ENCODE measurements at places on chromosomes 6 and 20. TPM values are rescaled to one million over a fixed set of nuclear protein-coding genes. Genes with fewer than 3 reads are reported as not detected.
A peak's percentile ranks its signal among the peaks of the same experiment; 100 is the strongest.

The PBOV1 gene
- total RNA-seq: not detected

The SNAP91 gene
- total RNA-seq: not detected

The MUC21 gene
- not detected for total RNA-seq

The ZNF165 gene
- total RNA-seq: 6.1 TPM

GRCh38 chr20:25394276-25394675, 3.6 kb upstream of the ABHD12 start:
- no peaks in the 10 kb centered on the region for H3K36me3 ChIP-seq
- DNase-seq: no peak
- H3K27me3 ChIP-seq: no peaks in the 10 kb centered on the region
- peaks cover 5% of the 10 kb centered on the region for H3K4me1 ChIP-seq
- no peak overlapping the region for H3K27ac ChIP-seq
- no peak overlapping the region for H3K4me3 ChIP-seq

GRCh38 chr20:54622333-54623295, 147.2 kb downstream of the DOK5 start:
- H3K27me3 ChIP-seq: peaks cover 8% of the 10 kb centered on the region
- no peaks in the 10 kb centered on the region for H3K36me3 ChIP-seq
- DNase-seq: no peak
- no peak overlapping the region for H3K27ac ChIP-seq

DNA sequence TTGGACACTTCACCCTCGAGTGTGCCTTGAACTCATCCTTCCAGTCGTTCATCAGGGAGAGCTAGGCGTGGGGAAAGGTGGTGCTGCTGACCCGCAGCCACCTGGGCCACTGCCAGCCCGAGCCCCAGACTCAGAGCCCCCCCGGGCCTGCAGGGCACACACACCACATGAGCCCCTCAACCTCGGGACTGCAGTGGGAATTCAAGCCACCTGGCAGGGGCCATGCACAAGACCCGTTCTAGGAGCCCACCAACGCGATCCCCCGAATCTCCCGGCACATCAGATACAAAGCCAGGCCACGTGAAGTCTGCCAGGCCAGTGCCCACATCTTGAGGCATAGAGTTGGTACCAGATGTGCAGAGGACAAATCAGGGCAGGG, 2.8 kb downstream of the ZNF512B start:
- peak; percentile 3 for DNase-seq
- no peak overlapping the region for H3K27ac ChIP-seq
- H3K27me3 ChIP-seq: no peaks in the 10 kb centered on the region
- H3K36me3 ChIP-seq: peaks cover 4% of the 10 kb centered on the region
- H3K4me1 ChIP-seq: peaks cover 12% of the 10 kb centered on the region

- no peaks in the 10 kb centered on the region for H3K4me1 ChIP-seq
- H3K4me3 ChIP-seq: no peak overlapping the region
- H3K27ac ChIP-seq: no peak overlapping the region
- DNase-seq: no peak
Measured at GRCh38 chr6:111242452-111242851, 155.1 kb downstream of the SLC16A10 start.

- H3K27me3 ChIP-seq: no peaks in the 10 kb centered on the region
- DNase-seq: no peak
- no peak overlapping the region for H3K4me3 ChIP-seq
- H3K36me3 ChIP-seq: no peaks in the 10 kb centered on the region
- no peak overlapping the region for H3K27ac ChIP-seq
Measured at GRCh38 chr6:48563433-48563832, 452.4 kb upstream of the PTCHD4 start.

- no peaks in the 10 kb centered on the region for H3K27me3 ChIP-seq
- H3K36me3 ChIP-seq: no peaks in the 10 kb centered on the region
- H3K4me1 ChIP-seq: no peaks in the 10 kb centered on the region
- no peak overlapping the region for H3K27ac ChIP-seq
- no peak for DNase-seq
- H3K4me3 ChIP-seq: no peak overlapping the region
Measured at GRCh38 chr6:91730710-91731109, 1143.8 kb upstream of the MAP3K7 start.

DNA sequence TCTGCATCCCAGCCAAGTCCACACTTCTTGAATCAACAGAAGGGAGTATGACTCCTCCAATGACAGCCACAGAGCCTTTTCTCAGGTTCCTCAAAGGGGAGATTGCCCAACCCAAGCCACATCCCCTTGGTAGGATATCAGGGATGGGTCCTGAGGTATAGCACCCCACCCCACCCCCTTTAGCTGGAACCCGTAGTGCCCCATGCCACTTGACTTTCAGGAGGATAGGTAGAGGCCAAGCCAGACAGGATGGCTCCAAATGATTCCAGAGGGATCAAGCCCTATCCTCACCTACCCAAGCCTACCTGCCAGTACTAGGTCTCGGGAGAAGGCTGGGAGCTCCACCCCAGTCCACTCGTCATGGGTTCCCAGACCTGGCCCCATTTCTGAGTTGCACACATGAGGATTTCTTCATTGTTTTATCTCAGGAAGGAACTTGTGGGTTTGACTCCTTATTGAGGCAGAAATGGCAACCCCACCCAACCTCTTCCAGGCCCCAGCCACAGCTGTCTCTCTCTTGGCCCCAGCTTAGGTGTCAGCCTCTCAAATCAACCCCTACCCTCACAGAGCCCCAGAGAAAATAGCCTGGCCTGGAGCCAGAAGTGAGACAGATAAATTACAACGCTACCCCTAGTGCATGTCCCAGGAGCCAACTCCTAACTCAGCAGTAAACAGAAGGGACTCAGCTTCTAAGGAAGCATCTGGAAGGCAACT, 3.6 kb downstream of the CCND3 start:
- H3K27me3 ChIP-seq: no peaks in the 10 kb centered on the region
- peaks cover 41% of the 10 kb centered on the region for H3K4me1 ChIP-seq
- peak; percentile 42 for DNase-seq
- H3K4me3 ChIP-seq: peak overlapping the region; percentile 100
- peak overlapping the region; percentile 99 for H3K27ac ChIP-seq

DNA sequence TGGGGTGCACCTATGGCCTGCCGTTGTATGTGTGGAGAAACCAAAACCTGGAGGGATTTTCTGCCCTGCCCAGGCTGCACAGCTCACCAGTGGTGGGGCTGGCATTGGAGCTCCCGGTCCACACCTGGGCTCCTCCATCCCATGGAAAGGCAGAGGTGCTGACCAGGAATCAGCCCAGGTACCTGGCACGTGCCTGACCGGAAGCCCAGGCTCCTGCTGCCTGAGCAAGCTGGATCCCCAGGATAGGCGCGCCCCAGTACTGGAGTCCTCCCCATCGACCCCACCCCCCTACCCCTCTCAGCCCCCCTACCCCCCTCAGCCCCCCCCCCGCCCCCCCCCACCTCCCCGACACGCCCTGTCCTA, 39.9 kb upstream of the HMGA1 start:
- H3K27ac ChIP-seq: no peak overlapping the region
- no peaks in the 10 kb centered on the region for H3K36me3 ChIP-seq
- no peaks in the 10 kb centered on the region for H3K27me3 ChIP-seq
- H3K4me1 ChIP-seq: peaks cover 9% of the 10 kb centered on the region

GRCh38 chr6:29739136-29739881, 16.1 kb downstream of the HLA-F start:
- no peaks in the 10 kb centered on the region for H3K36me3 ChIP-seq
- no peak overlapping the region for H3K4me3 ChIP-seq
- H3K27me3 ChIP-seq: no peaks in the 10 kb centered on the region
- peaks cover 6% of the 10 kb centered on the region for H3K4me1 ChIP-seq
- no peak for DNase-seq

Measured in activated naive CD4-positive, alpha-beta T cell treated with anti-CD3 and anti-CD28 coated beads for 36 hours (primary cell).